Activated CD4-positive, alpha-beta T cell treated with anti-CD3 and anti-CD28 coated beads, Interleukin-10, Interleukin-2, amounts not matched to agents 100 ng/mL and 50 ng/mL, durations not matched to agents 16 hours and 8 hours (primary cell): ENCODE measurements at places on chromosomes 2 and 18.
A peak's percentile ranks its signal among the peaks of the same experiment; 100 is the strongest.

GRCh38 chr2:6186332-6187151, 494.4 kb downstream of the SOX11 start:
- DNase-seq, result no peak

- no peak for DNase-seq
These were observed 6.0 kb downstream of the ITM2C start for GRCh38 chr2:230870544-230871360.

DNA sequence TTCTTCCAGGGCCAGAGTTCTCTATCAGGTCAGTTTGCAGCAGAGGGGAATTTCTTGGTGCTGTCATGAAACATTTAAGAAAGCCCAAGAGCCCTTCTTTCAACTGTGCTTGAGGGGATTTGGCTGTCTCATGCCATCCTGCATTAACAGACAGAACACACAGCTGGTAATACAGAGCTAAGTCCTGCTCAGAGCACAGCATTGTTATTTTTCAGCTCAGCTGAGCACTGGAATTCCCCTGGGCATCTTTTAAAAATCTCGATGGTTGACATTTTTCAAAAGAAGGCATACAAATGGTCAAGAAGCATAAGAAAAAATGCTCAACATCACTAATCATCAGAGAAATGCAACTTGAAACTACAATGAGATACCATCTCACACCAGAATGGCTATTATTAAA, 14.9 kb upstream of the IL1R2 start:
- DNase-seq, result no peak

GRCh38 chr2:230779126-230779525, 66.5 kb downstream of the CAB39 start:
- DNase-seq, result peak; percentile 47

GRCh38 chr2:228273159-228273558, 91.7 kb upstream of the SPHKAP start:
- no peak for DNase-seq

DNA sequence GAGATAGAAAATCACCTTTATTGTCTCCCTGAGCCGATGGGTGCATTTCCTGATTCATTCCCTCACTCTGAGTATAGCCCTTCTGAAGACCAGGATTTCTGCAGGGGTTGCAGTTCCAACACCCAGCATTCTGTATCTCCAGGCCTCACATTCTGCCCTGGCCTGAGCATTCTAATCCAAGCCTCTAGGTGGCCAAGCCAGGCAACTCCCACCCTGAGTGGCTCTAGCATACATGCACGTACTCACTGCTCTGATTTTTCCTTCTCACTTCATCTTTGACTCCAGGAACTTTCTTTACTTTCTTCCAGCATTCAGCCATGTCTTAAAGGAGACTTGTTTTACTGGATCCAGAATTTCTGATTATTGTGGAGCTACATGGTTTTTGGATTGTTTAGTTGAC, 100.7 kb upstream of the STK39 start:
- DNase-seq, result peak; percentile 24
